ENCODE measurements at places on chromosomes 6 and 20. TPM values are rescaled to one million over a fixed set of nuclear protein-coding genes. Genes with fewer than 3 reads are reported as not detected.

- no peak for DNase-seq
These were observed 53.8 kb downstream of the RRBP1 start for GRCh38 chr20:17628101-17628841.

GRCh38 chr6:139446138-139446715 lies 71.8 kb upstream of the CITED2 start:
- DNase-seq = no peak

DNA sequence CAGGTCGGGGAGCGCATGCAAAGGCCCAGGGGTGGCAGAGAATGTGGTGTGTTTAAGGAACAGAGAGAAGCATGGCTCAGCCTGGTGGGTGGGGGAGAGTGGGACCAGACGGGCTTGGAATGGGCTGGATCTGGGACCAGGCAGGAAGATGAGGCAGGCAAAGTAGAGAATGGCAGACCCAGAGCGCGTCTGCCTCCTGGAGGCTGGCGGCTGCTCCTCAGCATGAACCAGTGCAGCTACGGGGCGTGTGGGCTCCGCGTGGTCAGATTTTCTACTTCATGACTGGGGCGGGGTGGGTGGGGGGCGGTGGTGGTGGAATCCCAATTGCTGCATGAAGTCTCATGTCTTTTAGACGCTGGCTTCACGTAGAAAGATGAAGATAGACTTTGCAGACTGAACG lies 135.6 kb downstream of the TFAP2C start:
- no peak for DNase-seq

- no peak for DNase-seq
These were observed 840 bp upstream of the LY86 start for GRCh38 chr6:6587696-6588063.

GRCh38 chr20:43936104-43936770 lies 21.6 kb downstream of the TOX2 start:
- no peak for DNase-seq

DNA sequence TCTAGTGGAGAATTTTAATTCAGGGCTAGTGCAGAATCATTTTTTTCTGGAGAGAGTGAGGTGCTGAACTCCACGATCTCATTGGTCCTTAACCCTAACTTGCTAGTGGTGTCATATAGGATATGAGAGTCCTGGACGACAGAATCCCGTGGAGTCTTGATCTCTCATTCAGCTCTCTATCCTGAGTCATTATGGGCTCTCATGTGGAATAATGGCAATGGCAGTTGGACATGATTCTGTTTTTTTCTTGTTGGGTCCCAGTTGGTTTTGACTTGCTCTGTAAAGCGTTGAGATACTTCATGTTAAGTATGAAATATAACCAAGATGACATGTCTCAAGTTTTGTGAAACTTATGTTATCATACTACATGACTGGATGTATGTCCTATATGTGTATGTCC lies 6.3 kb upstream of the RNF144B start:
- DNase-seq = no peak

DNA sequence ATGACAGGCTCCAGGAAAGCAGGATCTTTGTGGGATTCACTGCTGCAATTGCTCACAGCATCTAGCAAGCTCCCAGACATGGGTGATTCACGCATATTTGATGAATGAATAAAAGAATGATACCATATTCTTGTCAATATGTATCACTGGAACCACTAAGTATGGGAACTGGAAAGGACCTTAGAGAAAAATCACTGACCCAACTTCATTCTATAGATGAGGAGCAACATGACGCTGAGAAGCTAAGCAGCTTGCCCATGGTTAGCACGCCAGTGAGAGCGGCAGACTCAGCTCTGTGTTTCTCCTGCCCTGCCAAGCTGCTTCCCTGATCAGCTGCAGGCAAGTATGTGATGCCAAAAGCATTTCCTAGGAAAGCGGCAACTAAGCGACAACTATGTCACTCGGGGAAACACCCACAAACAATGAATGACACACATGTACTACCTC lies 66.8 kb downstream of the PPP1R3G start:
- DNase-seq = peak; percentile 12

GRCh38 chr6:73519926-73520687 lies 725 bp downstream of the EEF1A1 start:
- no peak for DNase-seq

- DNase-seq = no peak
These were observed 45.8 kb downstream of the PLCB4 start for GRCh38 chr20:9114709-9115108.

- DNase-seq = no peak
These were observed 91.9 kb upstream of the CLDN20 start for GRCh38 chr6:155171747-155172449.

DNA sequence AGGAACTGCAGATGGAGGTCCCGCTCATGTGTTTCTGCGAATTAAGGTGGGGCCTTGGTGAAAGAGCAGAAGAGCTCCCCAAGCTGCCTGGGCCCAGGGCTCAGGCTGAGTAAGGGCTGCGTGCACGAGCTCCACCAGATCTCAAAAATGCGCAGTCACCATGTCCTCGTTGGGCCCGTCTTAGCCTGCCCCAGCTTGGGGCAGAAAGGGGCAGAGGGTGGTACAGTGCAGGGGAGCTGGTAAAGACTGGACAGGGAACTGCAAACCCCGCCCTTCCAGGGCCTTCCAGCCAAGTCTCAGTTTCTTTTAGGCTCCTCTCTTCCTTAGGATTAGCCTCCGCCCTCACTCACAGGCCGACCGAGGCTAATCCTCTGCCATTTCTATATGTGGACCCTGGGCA lies 101.6 kb downstream of the FOXF2 start:
- DNase-seq = no peak

DNA sequence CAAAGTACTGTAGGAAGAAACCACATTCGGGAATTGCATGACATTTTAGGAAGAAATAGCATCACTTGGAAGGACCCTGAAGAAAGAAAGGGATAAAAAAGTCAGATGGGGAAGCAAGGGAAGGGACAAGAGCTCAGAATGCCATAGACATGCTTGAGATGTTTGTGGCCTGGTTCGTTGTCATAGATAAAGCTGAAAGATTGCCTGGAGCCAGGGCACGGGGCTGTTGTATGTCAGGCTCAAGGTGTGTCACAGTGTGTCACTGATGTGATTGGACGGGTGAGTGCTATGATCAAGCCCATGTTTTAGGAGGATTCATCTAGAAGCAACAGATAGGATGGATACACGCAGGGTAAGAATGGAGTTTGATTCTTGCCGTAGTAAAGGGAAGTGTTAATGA lies 216.2 kb upstream of the SOX4 start:
- DNase-seq = no peak

DNA sequence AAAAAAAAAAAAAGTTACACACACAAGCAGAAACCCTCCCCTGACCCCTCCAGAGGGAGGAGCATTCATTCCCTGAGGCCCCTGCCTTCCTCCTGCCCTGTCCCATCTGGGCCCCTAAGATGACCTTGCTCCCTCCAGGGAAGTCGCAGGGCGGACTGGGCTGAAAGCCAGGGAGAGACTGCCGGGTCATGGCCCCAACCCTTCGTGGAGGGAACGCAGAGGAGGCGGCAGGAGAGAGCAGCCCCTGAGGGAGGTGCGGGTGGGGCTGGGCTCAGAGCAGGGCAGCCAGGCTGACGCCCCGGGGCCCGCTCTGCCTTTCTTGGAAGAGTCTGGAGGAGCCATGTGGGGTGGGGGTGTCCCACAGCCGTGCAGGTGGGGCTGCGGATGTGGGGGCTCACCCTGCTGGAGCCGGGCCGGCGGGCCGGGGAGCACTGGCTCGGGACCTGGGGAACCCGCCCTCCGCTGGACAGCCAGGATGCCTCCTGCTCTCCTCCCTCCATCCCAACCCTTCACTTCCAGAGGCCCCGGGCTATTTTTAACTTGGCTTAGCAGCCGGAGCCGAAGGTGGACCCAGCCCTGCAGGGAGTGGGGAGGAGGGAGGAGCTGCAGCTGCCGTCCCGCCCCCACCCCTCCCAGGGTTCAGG lies 15.0 kb upstream of the ABHD16B start:
- no peak for DNase-seq

DNA sequence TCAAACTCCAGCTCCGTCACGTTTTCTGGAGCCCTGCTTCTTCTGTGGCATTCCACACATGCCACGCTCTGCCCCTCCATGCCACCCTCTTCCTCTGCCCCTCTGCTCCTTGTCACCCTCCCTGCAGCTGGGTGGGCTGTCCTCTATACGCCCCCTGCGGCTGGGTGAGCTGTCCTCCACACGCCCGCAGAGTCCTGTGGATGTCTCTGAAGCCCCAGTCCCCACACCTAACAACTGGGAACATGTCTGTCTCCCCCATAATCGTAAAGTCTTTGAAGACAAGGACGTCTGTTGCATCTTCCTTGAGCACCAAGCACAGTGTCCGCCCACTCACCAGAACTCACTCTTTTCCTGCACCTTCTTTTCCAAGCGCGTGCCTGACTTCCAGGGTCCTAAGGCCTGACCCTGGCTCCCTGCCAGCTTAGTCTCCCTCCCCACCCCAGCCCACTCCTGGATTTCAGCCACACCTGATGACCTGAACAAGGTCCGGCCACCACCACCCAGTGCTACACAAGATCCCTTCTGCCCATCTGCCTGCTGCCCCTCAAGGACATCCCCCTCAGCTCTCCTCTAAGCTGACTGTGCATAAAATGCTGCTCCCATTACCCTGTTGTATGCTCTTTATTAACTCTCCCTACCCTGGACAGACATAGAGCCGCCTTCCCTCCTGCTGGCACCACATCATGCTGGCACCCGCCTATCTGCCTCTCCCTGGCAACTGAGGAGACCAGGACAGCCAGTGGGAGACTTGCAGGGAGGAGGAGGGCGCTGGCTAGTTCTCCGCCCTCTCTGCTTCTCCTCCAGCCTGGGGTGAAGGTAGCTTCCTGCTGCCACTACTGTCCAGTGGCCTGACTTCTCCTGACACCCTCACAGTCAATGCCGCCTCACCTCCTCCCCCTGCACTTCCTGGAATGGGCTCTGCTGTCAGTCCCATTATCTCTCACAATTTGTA lies 10.7 kb upstream of the PRR18 start:
- no peak for DNase-seq

DNA sequence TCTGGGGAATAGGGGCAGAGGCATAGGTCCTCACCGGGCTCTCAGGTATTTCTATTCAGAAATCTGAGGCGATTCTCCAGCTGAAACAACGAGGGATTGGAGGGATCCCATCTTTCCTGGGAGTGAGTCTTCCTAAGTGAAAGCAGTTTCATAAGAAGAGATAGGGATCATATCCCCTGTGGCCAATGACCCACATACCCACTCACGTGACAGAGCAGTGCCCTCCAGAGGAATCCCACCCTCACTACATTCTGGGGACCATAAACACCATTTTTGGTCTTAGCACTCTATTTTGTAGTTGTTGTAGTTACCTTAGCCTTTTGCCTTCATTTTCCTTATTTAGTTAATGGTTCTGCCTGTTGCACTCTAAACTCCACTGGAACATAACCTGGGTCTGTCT lies 121.1 kb downstream of the GPR63 start:
- no peak for DNase-seq

GRCh38 chr20:44087857-44088120 lies 99.2 kb downstream of the JPH2 start:
- DNase-seq = no peak

GRCh38 chr6:170038251-170038650 lies 252.6 kb downstream of the DLL1 start:
- DNase-seq = no peak

DNA sequence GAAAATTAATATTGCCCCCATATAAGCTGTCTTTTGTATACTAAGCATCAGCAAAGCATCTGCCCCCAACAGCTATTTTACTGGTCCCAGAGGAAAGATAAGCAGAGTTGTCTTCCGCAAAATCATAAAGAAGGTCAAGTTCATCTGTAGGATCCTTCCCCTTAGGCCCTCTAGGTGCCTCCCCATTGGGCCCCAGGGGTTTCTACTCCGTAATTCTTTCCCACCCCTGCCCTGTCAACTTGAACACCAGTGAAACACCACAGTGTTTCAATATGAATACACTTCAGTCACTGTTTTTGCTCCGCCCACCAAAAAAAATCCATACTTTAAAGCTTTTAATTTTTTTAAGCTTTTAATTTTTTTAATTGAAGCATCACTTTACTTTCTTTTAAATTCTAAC lies 159.2 kb downstream of the ATXN1 start:
- no peak for DNase-seq

- DNase-seq = no peak
These were observed 12.3 kb downstream of the GPR31 start for GRCh38 chr6:167145461-167145860.

- no peak for DNase-seq
These were observed 25.0 kb downstream of the KCNQ5 start for GRCh38 chr6:72646604-72647485.

DNA sequence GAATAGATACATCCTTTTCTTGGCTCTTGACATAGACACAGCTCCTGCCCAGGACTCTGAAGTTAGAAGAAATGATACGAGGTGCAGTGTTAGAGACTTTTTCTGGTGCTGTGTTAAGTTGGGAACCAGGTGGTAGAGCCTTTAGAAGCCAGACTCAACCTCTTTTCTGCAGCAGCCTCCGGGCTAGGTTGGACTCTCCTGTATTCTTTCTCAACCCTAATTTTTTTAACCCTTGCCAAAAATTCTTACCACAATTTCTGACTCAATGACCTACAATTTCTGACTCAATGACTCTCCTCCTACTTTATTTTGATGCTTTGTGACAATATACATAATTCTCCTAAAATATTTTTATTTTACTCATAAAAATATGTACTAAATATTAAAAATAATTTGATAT lies 127.4 kb upstream of the PRL start:
- DNase-seq = no peak

Gene SLC25A27
- total RNA-seq = 0.68 TPM

Gene ITPR3
- total RNA-seq = 147 TPM

Gene UBE2C
- 31.3 TPM for total RNA-seq

Gene JAG1
- 132 TPM for total RNA-seq

Gene VTA1
- 49.9 TPM for total RNA-seq

Gene AURKA
- 8.0 TPM for total RNA-seq

Gene TTK
- total RNA-seq = 5.5 TPM

Gene PHF10
- 31.3 TPM for total RNA-seq

Gene TP53TG5
- not detected for total RNA-seq

Gene NKX2-2
- not detected for total RNA-seq

Gene NPBWR2
- total RNA-seq = not detected

Gene EFCAB8
- total RNA-seq = not detected

Gene PRDM13
- not detected for total RNA-seq

Gene CCN2
- 194 TPM for total RNA-seq

Gene ASCC3
- 43.1 TPM for total RNA-seq
